ENCODE measurements at places on chromosomes 11 and 22. TPM values are rescaled to one million over a fixed set of nuclear protein-coding genes. Genes with fewer than 3 reads are reported as not detected.

DNA sequence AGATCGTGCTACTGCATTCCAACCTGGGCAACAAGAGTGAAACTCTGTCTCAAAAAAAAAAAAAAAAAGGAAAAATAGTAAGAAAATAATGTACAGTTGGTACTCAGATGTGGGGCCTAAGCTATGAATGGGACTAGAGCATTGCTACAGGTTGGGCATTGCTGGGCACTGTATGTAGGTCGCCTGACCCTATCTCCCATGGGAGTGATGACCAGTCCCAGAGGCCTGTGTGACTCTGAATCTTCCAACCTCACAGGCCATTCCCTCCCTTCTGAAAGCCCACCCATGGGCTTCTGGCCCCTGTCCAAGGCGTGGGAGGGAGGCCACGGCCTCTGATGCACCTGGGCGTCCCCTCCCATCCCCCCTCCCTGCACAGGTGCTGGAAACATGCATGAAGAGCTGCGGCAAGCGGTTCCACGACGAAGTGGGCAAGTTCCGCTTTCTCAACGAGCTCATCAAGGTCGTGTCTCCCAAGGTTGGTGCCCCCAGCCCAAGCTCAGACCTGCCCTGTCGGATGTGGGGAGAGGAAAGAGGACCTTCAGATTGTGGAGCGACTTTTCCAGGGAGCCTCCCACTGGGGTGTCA is 9.5 kb downstream of the GGA1 start:
- DNase-seq = no peak

The CHRDL2 gene
- total RNA-seq = not detected

The TTC36 gene
- total RNA-seq = 0.40 TPM

DNA sequence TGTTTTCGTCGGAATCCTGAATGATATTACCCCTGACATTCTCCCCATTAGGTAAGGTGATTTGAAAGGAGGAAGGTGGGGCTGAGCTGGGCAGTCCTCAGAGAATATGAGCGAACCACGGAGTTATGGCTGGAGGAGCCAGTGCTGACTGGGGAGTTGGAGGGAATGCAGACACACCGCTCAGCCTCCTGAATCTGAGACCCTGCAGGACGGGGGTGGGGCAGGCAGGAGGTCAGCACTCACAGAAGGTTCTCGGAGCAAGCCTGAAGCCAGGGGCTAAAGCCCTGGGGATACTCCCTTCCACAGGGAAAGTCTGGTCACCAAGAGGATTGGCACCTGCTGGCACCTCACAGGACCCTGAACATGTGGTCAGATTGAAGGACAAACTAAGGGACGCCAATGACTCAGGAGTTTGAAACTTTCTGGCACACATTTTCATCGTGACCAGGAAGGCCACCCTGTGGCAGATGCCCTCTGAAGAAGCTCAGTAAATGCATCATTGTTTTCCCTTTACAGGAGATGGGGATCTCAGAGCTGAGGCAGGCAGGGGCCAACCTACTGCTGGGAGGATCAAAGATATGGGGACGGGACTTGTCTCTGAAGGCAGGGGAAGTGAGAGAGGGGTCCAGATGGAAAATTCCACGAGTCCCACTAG is 26.9 kb upstream of the FCHSD2 start:
- no peak for DNase-seq

DNA sequence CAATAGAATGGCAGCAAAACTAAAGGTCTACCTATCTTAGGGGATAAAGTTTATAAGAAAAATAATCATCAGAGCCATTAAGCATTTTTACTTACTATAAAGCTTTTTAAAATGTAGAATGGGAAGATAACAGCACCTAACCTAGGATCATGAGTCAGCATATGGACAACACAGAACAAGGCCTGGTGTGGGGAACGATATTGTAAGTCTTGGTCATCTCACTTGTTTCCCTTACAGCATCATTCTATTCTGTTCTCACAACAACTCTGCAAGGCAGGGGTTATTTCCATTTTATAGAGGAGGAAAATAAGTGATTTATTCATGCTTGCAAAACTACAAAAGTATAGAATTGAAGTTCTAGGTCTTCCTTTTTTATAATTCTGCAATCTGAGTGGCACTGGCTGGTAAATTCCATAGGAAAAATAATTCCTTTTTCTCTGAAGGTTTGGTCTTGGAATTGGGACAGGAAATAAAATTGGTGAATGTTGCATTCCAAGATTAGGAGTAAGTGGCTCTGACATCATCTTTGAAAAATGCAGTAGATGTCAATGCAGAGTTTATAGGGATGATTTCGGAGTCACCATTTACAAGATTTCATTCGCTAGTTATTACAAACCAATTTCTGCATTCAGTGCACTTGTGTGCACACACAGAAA is 423.0 kb downstream of the DYNC2H1 start:
- DNase-seq = peak; percentile 39

The MS4A15 gene
- not detected for total RNA-seq

DNA sequence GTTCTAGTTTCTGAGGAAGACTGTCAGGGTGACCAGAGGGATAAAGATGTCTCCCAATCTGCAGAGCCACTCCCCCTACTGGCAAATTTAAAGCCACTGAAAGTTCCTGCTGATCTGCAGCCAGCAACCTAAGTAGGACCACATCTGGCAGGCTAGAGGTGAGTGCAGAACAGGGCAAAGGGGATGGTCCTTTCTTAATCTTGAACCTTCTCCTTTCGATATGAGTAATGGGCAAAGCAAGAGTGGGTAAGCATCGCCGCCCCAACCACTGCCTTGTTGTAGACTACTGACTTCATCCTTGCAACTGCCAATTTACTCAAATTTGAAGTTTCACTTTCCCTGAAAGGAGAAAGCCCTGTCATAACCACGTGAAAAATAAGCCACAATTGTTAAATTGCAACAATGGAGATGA is 30.7 kb downstream of the SCUBE2 start:
- DNase-seq = no peak

DNA sequence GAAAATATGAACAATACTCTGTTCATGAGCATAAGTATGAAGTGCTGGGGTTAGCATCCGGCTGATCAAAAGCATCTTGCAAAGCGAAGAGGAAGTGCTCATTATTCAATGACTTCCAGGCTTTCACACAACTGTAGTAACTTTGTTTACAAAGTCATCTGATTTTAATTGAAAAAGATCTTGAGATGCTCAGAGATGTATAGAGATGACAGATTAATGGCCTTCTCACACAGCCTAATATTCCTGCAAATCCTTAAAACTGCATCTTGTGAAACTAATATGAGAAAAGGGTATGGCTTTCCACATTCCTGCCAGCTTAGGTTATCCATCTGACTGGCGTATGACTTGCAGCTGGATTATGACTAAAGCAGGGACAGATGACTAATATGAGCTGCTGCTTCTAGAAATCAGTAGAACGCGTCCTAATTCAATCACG is 125.4 kb downstream of the CASP12 start:
- DNase-seq = peak; percentile 59

GRCh38 chr11:130677486-130678153 is 229.2 kb downstream of the ADAMTS15 start:
- DNase-seq = no peak

DNA sequence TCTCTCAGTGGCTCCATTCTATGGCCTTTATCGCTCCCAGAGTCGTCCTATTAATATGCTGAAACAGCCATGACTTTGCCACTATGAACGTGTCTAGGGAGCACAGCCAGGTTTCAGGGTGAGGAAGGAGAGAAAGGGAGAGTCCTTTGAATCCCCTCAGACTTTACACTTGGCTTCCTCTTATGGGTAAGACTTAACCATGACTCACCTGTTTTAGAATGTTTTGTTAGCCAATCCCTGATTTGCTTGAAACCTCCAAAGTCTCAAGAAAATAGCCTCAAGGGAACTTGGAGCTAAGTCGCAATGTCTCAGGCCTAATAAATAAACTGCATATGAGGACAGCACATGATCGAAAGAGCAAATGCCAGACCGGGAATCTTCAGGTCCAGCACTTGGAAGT is 131.2 kb upstream of the RCN1 start:
- no peak for DNase-seq

The FAT3 gene
- under 0.01 TPM for total RNA-seq

GRCh38 chr22:35407362-35407761 is 7.4 kb downstream of the MCM5 start:
- DNase-seq = no peak

The CTR9 gene
- 46.3 TPM for total RNA-seq

The MPEG1 gene
- not detected for total RNA-seq

The SLC37A2 gene
- 0.67 TPM for total RNA-seq

DNA sequence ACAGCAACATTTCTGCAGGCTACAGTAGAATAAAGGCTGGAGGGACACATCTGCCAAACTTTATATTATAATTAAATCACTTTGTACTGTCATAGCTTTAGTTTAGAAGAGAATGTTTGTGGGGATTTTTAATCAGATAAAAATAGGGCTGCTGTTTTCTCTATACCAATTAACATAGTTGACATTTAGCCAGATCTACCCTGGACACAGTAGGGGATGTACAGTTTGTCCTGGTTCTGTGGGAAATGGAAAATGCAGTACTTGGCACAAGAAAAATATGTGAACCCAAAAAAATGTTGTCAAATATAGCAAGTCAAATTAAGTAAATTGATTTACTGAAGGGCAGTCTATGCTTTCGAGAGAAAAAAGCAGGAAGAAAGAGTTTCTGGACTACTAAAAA is 20.8 kb upstream of the PICALM start:
- DNase-seq = no peak

DNA sequence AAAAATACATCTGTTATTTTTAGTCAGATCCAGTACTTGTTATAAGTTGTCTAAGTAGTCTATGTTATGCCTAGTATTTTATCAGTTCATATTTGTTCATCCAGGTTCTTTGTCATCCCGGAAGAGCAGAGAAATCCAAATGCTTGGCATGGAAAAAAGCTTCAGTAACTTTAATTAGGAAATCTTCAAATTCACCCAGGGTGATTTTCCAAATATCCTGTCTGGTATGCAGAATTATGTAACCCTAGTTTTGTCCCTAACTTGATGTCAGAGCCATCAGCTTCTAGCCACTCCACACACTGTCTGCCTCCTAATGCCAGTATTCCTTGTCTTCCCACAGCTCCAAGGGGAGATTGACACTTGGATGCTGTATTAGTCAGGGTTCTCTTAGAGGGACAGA is 216.2 kb downstream of the ARHGAP42 start:
- DNase-seq = no peak

GRCh38 chr11:9577556-9577955 is 4.1 kb downstream of the WEE1 start:
- DNase-seq = no peak

- no peak for DNase-seq
Measured at GRCh38 chr11:1198561-1199240, 24.2 kb upstream of the MUC5B start.

- DNase-seq = no peak
Measured at GRCh38 chr11:62925745-62926679, 4.8 kb upstream of the CHRM1 start.

The DENND6B gene
- 1.1 TPM for total RNA-seq

The TCP11L1 gene
- 14.8 TPM for total RNA-seq

- DNase-seq = no peak
Measured at GRCh38 chr22:31439808-31440207, 40.4 kb downstream of the DRG1 start.

GRCh38 chr11:126145954-126146353 is 65.5 kb downstream of the RPUSD4 start:
- DNase-seq = no peak

The HYLS1 gene
- total RNA-seq = 8.6 TPM

The RIMBP3C gene
- total RNA-seq = 0.04 TPM

DNA sequence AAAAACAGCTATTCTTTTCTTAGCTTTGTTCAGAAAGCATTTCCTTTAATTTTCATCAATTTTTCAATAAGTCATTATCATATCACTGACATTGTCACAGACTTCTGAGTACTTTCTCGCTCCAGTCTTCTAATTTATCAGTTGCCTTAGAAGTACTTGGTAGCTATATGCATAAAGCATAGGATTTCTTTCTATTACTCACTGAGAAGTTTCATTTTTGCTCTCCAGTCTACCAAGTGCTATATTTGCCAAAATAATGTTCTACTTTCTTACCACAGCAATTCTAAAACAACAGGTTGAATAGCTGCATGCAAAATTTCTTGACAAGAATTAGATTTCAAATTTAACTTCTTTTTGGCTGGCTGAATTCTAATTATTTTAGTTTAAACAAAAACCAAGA is 116.3 kb downstream of the STK33 start:
- DNase-seq = no peak

DNA sequence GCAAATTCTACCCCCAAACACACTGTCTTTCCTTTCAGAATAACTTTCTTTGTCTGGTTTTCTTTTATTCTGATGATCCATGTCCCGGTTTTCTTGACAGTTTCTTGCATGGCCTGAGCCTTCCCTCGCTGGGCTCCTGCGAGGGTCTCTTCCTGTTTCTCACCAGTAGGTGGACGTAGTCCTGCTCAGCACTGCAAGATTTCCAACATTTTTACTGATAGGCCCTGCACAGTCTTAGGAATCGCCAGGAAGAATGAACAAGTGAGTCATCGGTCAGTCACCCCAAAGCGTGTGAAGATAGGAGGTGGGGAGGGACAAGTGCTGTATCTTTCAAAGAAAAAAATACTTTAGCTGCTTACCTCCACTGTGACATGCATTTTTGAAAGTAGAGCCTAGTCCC is 16.9 kb upstream of the KIRREL3 start:
- no peak for DNase-seq

DNA sequence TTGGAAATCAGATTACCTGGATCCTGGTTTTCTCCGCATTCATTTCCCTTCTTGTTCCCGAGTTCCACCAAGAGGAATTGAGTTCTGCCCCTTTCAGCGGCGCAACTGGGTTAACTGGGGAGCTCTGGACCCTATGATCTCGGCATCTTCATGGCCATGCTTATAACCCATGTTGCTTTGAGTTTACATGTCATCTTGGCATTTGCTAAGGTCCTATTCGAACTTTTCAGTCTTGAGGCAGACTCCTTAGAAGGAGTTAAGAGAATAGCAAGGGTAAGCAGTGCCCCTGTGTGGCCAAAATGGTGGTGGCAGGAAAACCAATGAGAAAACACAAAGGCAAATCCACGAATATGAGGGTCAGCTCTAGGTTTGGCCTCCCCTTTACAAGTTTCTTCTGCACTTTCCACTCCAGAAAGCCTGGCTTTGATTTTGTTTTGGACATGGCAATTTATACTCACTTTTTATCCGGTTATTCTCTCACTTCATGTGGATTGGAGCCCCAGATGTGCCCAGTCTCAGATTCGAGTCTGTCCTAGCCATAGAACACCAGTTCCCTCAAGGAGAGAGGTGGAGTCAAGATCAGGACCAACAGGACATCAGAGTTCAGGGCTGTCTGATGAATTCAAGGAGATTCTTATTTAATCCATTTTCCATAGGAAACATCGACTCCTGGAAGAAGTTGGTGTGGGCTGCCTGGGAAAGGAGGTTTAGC is 55.3 kb upstream of the FBXO3 start:
- DNase-seq = peak; percentile 22

The RBFOX2 gene
- total RNA-seq = 151 TPM

- no peak for DNase-seq
Measured at GRCh38 chr11:46948378-46949131, 12.0 kb downstream of the CSTPP1 start.

- DNase-seq = no peak
Measured at GRCh38 chr22:41271787-41272186, 14.2 kb downstream of the RANGAP1 start.

- no peak for DNase-seq
Measured at GRCh38 chr11:77064648-77065217, 2.0 kb upstream of the CAPN5 start.

- no peak for DNase-seq
Measured at GRCh38 chr11:63922673-63923192, 5.8 kb upstream of the RCOR2 start.

All from pulmonary artery endothelial cell (primary cell).